Ovary (tissue), 10 donors: ENCODE measurements at places on chromosomes 11 and 22. TPM values are rescaled to one million over a fixed set of nuclear protein-coding genes. Genes with fewer than 3 reads are reported as not detected.

The TSPAN32 gene
- 0.63 TPM for total RNA-seq

The IL18 gene
- 1.7 TPM for total RNA-seq

The ACAT1 gene
- total RNA-seq: 77.3 TPM

The OR56A4 gene
- not detected for total RNA-seq

The DEPDC5 gene
- total RNA-seq: 26.9 TPM
